Activated B cell treated with CpG ODN at 0.5 μM for 24 hours (primary cell): ENCODE measurements at places on chromosomes 5 and 9. TPM values are rescaled to one million over a fixed set of nuclear protein-coding genes. Genes with fewer than 3 reads are reported as not detected.

- H3K36me3 ChIP-seq: no peaks in the 10 kb centered on the region
- H3K27ac ChIP-seq: no peak overlapping the region
- H3K27me3 ChIP-seq: no peaks in the 10 kb centered on the region
Measured at GRCh38 chr5:15946026-15946425, 233.6 kb downstream of the MARCHF11 start.

GRCh38 chr5:20105915-20106314, 117.9 kb upstream of the CDH18 start:
- H3K4me3 ChIP-seq: no peak overlapping the region
- DNase-seq: no peak
- no peaks in the 10 kb centered on the region for H3K4me1 ChIP-seq
- no peaks in the 10 kb centered on the region for H3K36me3 ChIP-seq
- H3K27me3 ChIP-seq: no peaks in the 10 kb centered on the region

DNA sequence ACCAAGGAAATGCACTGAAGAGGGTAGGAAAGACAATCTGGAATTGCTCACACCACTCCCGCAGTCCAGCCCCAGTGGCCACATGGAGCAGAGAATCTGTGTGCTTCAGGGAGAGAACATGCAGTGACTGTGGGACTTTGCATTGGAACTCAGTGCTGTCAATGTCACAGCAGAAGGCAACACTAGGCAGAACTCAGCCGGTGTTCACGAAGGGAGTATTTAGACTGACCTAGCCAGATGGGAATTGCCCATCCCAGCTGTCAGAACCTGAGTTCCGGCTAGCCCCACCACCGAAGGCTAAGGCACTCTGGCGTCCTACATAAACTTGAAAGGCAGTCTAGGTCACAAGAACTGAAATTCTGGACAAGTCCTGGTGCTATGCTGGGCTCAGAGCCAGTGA, 139.0 kb downstream of the AGTPBP1 start:
- H3K4me3 ChIP-seq: no peak overlapping the region
- H3K4me1 ChIP-seq: no peaks in the 10 kb centered on the region
- peaks cover 19% of the 10 kb centered on the region for H3K36me3 ChIP-seq
- no peak overlapping the region for H3K27ac ChIP-seq
- DNase-seq: no peak
- H3K27me3 ChIP-seq: no peaks in the 10 kb centered on the region

GRCh38 chr9:126626926-126627233, 13.2 kb downstream of the LMX1B start:
- DNase-seq: no peak
- H3K27ac ChIP-seq: no peak overlapping the region
- H3K4me3 ChIP-seq: no peak overlapping the region
- peaks cover 57% of the 10 kb centered on the region for H3K27me3 ChIP-seq
- no peaks in the 10 kb centered on the region for H3K36me3 ChIP-seq

- no peaks in the 10 kb centered on the region for H3K36me3 ChIP-seq
- DNase-seq: no peak
- no peak overlapping the region for H3K4me3 ChIP-seq
- peaks cover 21% of the 10 kb centered on the region for H3K27me3 ChIP-seq
Measured at GRCh38 chr5:180338001-180338707, 15.0 kb downstream of the GFPT2 start.

DNA sequence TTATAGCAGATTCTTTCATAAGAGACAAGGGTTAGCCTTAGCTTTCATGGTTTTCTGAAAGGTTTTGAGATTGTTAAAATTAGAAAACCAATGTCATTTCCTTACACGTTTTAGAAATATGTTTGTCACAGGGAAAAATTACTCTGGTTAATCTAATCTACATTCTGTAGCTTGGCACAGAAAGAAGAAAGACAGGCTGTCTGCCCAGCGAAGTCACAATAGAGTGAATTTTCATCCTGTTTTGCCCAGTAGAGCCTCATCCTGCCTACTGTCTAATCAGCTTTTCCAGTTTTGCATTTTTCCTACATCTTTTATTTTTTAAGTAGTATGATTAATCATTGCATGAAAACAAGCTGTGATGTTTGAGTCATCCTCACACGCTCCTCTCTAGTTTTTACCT, 688.8 kb downstream of the MTRR start:
- H3K4me3 ChIP-seq: no peak overlapping the region
- no peaks in the 10 kb centered on the region for H3K36me3 ChIP-seq
- no peak overlapping the region for H3K27ac ChIP-seq
- H3K4me1 ChIP-seq: no peaks in the 10 kb centered on the region

DNA sequence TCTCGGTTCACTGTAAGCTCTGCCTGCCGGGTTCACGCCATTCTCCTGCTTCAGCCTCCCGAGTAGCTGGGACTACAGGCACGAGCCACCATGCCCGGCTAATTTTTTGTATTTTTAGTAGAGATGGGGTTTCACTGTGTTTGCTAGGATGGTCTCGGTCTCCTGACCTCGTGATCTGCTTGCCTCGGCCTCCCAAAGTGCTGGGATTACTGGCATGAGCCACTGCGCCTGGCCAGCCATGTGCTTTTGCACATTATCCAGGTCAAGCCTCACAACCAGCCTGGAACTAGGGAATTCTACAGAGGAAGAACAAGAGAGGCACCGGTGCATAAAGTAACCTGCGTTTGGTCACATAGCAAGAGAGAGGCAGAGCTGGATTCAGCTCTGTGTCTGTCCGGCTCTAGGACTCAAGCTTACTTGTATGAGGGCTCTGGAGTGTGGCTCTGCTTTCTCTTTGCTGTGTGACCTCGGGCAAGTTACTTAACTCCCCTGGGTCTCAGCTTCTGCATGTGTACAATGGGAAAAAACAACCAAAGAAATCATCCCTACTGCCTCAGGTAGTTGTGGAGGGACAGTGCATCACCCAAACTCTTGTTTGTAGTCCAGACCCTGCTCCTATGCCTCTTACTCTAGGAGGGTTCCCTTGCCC, 6.3 kb downstream of the FGF18 start:
- H3K36me3 ChIP-seq: no peaks in the 10 kb centered on the region
- no peak overlapping the region for H3K4me3 ChIP-seq
- no peak overlapping the region for H3K27ac ChIP-seq
- H3K27me3 ChIP-seq: peaks cover 24% of the 10 kb centered on the region
- H3K4me1 ChIP-seq: peaks cover 4% of the 10 kb centered on the region

The FAM153A gene
- 0.05 and 0.64 TPM in 2 replicates for total RNA-seq

DNA sequence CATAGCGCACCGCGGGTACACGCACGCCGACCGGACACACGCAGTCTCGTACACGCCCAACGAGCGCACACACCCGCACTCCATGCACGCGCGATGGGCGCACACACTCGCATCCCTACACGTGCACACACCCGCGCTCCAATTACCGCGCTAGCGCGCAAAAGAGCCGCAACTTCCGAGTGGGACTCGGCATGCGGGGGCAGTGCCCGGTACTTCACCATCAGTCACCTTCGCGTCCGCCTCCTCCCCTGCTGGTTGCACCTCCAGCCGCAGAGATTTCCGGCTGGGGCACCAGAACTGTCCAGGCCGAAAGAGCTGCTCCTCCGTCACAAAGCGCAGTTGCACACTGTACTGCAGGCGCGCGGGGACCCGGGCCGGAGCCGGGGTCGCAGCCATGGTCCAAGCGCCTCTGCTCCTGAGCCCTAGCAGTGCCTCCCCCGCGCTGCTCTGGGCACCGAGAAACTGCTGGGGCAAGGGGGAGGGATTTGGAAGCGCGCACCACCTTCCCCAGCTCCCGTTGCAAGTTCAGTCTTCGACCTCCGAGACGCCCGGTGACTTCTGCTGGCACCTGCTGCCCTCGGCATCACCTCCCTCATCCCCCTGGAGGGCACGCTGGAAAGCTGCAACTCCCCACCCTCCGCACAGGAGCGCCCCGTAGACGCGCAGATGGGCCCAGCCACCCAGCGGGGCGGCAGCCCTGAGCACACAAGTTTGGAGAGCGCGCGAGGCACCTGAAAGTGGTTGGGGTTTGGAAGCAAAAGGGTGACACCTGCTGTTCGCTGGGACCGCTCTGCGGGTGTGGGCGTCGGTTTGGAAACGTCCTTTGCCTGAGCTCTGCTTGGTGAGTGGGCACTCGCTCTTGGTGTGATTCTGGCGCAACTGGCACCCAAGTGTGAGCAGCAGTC, 337.4 kb upstream of the PUM3 start:
- H3K4me1 ChIP-seq: peaks cover 5% of the 10 kb centered on the region
- H3K27ac ChIP-seq: no peak overlapping the region

- DNase-seq: no peak
- H3K4me3 ChIP-seq: no peak overlapping the region
- no peaks in the 10 kb centered on the region for H3K36me3 ChIP-seq
Measured at GRCh38 chr5:17340379-17340778, 122.9 kb downstream of the BASP1 start.

GRCh38 chr5:17218353-17219005, 1.0 kb downstream of the BASP1 start:
- H3K27me3 ChIP-seq: no peaks in the 10 kb centered on the region
- peak overlapping the region; percentile 94 for H3K4me3 ChIP-seq
- H3K4me1 ChIP-seq: peaks cover 75% of the 10 kb centered on the region
- peak overlapping the region; percentile 85 for H3K27ac ChIP-seq
- peak; percentile 43 for DNase-seq
- peaks cover 47% of the 10 kb centered on the region for H3K36me3 ChIP-seq

DNA sequence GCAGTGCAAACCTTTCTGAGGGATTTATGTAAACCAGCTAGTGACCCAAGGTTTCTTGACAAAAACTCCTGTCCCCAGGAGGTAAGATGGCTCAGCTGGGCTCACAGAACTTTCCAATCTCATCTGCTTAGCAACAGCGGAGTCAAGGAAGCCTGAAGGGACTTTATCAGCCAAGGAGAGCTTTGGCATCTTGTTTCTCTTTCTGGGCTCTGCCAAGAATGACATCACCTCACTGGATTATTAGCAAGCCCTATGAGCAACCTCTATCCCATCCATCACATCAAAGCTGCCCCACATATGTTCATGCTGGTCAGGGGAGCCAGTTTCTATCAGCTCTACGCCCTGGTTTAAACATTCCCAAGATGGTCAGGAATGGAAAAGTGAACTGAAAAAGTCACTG, 461.3 kb downstream of the ENC1 start:
- no peaks in the 10 kb centered on the region for H3K36me3 ChIP-seq
- H3K4me3 ChIP-seq: no peak overlapping the region
- DNase-seq: no peak
- no peak overlapping the region for H3K27ac ChIP-seq
- H3K27me3 ChIP-seq: peaks cover 8% of the 10 kb centered on the region
- no peaks in the 10 kb centered on the region for H3K4me1 ChIP-seq

The PRLR gene
- total RNA-seq: 2.3 and 3.7 TPM in 2 replicates

GRCh38 chr9:93155716-93156474, 21.8 kb upstream of the NINJ1 start:
- no peak for DNase-seq
- H3K4me3 ChIP-seq: no peak overlapping the region
- peaks cover 7% of the 10 kb centered on the region for H3K4me1 ChIP-seq
- no peaks in the 10 kb centered on the region for H3K36me3 ChIP-seq

The CEL gene
- total RNA-seq: 0.49 and 0.64 TPM in 2 replicates
